ENCODE measurements at places on chromosomes 4 and X.

- peak; percentile 37 for DNase-seq
These were observed 27.8 kb upstream of the ADH7 start for GRCh38 chr4:99462875-99463464.

DNA sequence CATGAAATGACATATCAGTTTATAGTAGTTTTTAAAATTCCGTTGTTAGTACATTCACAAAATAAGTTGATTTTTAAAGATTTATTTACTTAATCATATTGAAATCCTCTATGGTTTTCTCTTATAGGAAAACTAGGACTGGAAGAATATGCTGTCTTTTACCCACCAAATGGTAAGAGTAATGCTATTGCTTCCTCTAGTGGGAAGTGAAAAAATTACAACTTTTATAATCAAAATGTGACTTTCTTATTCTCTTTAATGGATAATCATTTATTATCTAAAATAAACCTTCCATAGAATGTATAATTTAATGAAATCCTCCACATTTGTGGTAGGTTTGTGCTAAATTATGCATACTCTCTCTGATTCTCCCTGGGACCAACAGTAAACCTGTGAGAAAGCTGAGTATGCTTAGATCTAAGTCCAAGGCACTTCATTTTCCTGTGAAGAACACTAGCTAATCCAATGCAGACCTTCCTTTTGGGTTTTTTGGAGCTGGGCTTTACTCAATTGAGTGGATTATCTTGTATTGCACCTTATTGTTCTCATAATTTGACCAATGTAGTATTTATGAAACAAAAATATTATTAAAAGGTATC, 136.2 kb downstream of the TBC1D19 start:
- DNase-seq: no peak

DNA sequence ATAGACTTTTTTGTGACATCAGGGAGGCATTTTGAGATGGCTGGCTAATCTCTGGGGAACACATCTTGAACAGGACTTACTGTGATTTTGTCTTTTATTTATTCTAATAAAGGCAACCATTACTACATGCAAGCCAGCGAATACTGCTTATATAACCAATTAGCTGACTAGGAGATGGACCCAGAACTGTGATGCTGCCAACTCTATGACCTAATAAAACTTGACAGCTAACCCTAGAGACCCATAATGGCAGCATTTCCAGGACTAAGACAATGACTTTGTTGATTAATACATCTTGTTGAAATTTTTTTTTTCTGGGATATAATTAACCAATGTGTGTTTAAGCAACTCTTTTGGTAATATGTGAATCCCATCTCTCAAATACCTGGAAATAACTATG, 584.6 kb downstream of the PRR32 start:
- DNase-seq: no peak

DNA sequence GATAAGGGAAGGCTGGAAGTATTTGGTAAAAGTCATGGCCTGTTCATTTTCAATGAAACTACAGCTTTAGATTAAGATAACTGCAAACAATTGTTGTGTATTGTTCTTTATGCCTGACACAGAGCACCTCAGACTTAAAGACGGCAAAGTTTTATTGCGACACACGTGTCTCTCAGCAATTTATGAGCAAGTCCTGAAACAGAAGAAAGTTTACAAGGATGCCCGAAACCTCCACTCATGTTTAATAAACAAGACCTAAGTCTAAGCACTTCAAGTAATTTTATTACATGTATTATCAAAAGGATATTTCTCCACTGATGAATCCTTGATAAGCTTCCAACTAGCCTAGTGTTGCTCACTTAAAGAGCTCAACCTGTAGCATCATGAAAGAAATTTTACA, 51.0 kb downstream of the DHX15 start:
- no peak for DNase-seq

GRCh38 chrX:459611-460010, 72.9 kb upstream of the PPP2R3B start:
- no peak for DNase-seq

- DNase-seq: no peak
These were observed 19.6 kb downstream of the RCHY1 start for GRCh38 chr4:75494563-75494962.

DNA sequence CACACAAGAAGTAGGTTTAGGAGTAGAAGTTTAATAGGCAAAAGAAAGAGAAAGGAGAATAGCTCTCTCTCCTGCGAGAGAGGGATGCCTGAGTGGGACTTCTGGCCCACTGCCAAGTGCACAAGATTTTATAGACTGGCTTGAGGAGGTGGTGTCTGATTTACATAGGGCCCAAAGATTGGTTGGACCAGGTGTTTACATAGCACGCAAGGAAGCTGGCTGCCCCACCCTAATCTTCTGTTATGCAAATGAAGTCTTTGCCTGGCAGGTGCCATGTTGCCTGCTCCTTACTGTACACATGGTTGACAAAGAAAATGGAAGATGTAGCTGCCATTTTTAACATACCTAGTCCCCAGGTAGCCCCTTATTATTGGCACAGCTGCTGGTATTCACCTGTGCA, 170.8 kb upstream of the GATB start:
- DNase-seq: no peak

DNA sequence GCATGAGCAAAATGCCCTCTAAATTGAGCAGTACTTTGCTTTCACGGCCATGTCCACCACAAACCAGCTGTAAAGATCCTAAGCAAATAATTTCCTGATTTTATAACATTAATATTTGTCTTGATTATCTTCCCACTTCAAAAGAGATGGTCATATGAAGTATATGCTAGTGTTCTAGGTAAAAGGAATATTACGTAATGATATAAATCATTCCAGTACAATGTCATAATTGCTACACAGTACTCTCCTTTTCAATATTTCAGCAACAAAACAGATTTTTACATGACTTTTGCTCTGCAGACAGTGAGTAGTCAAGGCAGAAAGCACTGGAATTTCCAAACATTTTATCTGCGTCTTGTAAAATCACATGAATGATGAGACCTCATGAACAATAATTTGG, 572.8 kb upstream of the FRG1 start:
- no peak for DNase-seq

- DNase-seq: no peak
These were observed 7.3 kb downstream of the SOD3 start for GRCh38 chr4:24802648-24803047.

DNA sequence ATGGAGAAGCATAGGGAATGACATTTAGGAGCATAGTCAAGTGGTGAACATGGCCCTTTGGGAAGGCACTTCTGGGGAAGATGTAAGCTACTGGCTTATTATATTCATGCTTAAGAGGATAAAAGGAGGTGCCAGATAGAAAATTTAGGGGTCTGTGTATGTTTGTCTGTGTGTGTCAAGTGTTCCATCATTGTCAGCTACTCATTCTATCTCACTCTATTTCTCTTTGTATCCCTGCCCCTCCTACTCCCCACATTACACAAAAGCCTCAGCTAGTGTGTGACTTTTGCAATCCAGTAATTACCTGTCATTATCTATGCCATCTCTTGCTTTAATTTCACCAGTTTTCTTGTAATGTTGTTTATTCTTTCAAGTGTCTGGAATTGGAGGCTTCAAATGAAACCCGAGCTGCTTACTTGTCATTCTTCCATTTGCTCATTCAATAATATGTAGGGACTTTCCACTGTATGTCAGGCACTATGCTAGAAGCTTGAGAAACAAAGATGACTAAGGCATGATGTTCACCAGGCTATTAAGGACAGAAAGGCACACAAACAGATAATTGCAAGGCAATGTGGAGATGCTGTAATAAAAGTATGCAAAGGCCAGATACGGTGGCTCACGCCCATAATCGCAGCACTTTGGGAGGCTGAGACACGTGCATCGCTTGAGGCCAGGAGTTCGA, 229.8 kb upstream of the TEX13C start:
- DNase-seq: no peak

DNA sequence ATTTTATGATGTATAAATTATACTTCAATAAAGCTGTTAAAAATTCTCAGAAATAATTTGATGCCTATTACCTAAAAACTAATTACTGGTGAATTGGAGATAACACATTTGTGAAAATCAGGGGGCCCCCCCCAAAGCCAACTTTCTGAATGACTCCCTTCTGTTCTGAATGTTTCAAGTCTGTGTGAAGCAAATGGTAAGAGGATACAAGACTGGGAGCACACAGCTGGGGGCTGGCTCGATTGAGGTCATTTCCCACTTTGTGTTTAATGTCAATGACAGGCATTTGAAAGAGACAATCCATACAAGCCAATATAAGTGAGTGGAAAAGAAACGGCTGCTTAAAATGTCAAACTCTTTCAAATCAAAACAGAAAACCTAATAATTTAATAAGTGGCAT, 155.8 kb downstream of the SH2D1A start:
- DNase-seq: no peak

DNA sequence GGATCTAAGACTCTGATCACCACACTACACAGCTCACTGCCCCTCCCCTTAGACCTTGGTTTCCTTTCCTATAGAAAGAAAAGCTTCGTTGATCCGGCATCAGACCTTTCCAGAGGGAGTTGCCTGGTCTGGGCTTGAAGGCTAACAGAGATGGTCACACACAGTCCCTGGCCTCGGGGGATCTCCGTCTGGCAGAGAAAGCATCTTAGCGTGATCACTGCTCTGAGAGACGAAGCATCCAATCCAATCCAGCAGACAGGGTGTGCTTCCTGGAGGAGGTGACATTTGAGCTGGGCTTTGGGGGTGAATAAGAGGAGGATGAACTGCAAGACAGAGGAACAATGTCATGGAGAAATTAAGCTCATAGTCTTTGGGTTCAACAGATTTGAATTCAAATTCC, 49.5 kb downstream of the HTRA3 start:
- no peak for DNase-seq

GRCh38 chrX:11364835-11365234, 71.6 kb downstream of the AMELX start:
- DNase-seq: no peak

- DNase-seq: no peak
These were observed 2343.1 kb downstream of the PCDH7 start for GRCh38 chr4:33063241-33063640.

- DNase-seq: no peak
These were observed 114.9 kb downstream of the SPOCK3 start for GRCh38 chr4:167119392-167119791.

- DNase-seq: no peak
These were observed 91.2 kb downstream of the RTL5 start for GRCh38 chrX:72040506-72040905.

GRCh38 chr4:123673971-123674370, 277.4 kb downstream of the SPRY1 start:
- DNase-seq: no peak

DNA sequence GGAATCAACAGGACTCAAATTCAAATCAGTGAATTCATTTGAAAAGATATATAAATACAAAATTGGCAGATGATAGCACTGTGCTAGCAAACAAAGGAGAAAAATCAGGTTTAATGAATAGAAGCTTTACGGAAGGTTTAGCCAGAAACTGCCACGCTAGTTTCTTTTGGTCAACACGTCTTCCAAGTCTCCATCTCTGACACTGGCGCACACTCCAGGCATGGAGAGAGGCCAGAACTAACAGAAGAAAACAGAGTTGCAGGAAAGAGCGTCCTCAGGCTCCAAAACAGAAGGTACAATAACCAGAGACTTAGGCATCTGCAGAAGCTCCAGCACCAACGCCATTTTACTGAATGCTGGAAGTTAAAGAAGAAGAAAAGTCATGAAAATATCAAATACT, 497.3 kb upstream of the FRG1 start:
- DNase-seq: no peak

- DNase-seq: no peak
These were observed 162.2 kb upstream of the S100G start for GRCh38 chrX:16487620-16488385.

GRCh38 chrX:110402850-110403221, 44.2 kb downstream of the RTL9 start:
- DNase-seq: no peak

GRCh38 chr4:140071806-140072205, 82.2 kb downstream of the MAML3 start:
- no peak for DNase-seq

- peak; percentile 27 for DNase-seq
These were observed 334 bp upstream of the POU4F2 start for GRCh38 chr4:146638333-146638785.

DNA sequence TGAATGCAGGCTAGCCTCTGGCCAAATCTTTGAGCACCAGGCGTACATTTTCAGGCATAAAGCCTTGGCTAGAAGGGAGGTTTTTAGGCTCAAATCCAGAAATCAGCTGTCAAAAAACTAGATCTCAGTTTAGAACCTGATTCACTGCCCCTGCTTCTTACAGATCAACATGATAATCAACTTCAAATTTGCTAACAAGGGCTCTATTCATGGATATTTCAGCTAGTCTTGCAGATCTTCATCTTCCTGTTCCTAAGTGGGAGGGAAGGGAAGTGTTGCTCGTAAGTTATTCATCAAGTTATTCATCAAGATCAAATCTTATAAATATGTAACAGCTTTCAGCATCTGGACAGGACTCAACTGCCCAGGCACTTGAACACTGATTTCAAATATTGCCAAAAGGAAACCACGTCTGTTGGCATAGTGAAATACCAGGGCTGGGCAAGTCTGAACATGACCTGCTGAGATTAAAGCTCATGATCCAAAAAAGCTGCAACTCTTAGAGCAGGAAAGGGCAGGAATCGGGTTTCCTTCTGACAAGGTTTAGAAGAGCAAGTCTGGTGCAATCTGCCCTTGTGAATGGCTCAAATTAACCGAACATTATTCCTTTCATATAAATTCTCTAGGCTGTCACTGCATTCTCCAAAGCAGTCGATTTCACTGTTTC, 200.3 kb downstream of the PDGFC start:
- no peak for DNase-seq

DNA sequence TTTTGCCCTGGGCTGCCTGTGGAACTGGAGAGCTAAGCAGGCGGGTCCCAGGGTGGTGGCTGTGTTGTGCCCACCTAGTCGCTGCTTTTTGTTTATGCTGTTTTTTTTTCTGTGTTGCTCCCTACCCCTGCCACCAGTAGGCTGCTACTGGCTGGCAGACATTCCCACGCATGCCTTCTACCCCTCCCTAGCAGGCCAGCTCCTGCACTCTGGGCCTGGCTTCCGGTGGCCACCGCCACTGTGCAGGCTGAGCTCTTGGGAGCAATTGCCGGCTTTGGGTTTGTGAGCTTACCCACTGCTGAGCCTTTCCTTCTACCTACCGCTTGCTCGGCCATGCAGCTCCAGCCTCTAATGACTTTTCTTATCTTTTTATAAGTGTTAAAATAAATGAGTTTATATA, 57.6 kb downstream of the RBM46 start:
- DNase-seq: no peak

GRCh38 chr4:11496351-11496829, 67.7 kb upstream of the HS3ST1 start:
- DNase-seq: no peak

DNA sequence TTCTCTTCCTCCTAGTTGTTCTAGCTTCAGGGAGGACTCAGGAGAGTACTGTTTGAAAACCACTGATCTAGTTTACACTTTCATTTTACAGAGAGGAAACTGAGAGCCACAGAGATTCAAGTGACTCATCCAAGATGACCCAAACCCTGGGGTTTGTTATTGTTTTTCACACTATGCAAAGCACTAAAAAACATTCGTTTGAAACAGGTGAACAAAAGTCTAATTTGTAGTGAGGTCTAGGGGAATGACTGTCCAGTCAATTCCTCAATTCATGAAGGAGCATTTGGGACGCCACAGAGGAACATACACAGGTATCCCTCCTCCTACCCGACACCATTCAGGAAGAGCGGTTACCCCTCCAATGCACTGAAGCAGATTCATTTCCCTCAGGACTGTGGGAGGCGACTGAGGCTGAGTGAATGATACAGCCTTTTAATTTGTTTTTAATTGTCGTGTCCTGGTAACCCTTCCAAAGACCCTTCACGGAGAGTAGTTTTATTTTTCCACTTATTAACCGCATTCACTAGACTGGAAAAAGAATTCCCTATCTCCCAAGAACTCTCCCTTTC, 30.3 kb downstream of the TLR10 start:
- no peak for DNase-seq

GRCh38 chrX:2360731-2361130, 140.0 kb downstream of the DHRSX start:
- no peak for DNase-seq

Data from D721Med (cell line).